COLO829 (cell line): ENCODE measurements at places on chromosomes 7 and 10.

DNA sequence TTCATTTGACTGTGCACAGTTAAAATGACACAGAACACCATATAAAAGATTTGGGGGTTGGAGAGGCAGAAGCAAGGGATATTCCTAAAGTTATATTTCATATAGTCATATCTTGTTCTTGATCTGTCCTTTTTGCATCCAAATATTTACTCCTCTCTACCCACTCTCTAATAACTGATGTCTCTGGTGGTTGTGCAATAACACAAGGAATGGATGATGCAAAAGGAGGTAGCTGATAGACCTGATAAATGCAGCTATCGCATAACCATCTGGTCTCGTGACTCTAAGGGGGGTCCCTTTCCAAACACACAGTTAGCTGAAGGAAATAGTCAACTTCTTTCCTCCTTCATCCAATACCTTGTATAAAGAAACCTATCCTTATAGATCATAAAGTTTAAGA lies 123.1 kb downstream of the POLR1F start:
- DNase-seq: no peak

DNA sequence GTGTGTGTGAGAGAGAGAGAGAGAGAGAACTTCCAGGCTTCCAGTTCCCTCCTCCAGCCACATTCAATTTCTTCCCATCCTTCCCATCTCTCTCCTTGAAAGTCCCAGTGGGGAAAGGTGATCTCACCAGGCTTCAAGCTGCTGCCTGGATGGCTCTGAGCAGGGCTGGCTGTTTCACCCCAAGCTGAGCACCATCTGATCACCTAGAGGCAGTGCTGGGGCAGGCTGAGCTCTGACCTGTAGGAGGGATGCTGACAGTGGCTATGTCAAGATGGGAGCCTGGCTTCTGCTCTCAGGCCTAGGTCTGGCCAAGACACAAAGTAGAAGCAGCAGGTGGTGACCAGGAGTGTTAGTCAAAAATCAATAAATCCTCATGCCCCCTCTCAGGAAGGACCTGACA lies 370.8 kb downstream of the PLXNA4 start:
- DNase-seq: no peak

GRCh38 chr7:2355705-2356008 lies 1.0 kb downstream of the EIF3B start:
- DNase-seq: no peak

- DNase-seq: no peak
Observed at GRCh38 chr7:27182861-27183681, 2.0 kb downstream of the HOXA11 start.

GRCh38 chr10:7310076-7310475 lies 100.8 kb downstream of the SFMBT2 start:
- DNase-seq: no peak

GRCh38 chr7:148290538-148290937 lies 300.0 kb upstream of the C7orf33 start:
- no peak for DNase-seq

GRCh38 chr7:158996214-158997109 lies 140.1 kb downstream of the DYNC2I1 start:
- no peak for DNase-seq

- no peak for DNase-seq
Observed at GRCh38 chr10:19325581-19325980, 277.0 kb downstream of the MALRD1 start.

- DNase-seq: no peak
Observed at GRCh38 chr10:72511459-72511858, 114.4 kb downstream of the MICU1 start.

DNA sequence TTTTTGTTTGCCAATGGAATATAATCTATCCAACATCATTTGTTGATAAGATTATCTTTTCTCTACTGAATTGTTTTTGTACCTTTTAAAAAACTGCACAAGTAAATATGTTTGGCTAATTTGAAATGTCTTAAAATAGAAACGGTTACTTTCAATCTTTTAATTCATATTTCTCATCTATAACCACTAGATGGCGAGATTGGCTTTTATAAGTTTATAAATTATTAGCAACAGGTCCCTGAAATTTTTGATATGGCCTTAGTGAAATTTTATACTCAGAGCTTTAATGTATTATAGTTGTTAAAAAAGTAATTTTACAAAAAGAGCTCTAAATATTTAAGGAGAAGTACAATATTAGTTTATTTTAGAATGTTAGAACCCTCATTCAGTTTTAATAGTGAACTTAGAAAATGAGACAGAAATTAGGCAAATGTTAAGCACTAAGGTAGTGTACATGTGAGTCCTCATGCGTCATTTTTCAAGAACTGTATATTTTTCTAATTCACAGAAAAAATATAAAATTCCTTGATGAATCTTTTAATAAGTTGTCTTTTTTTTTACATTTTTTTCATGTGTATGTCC lies 592.5 kb downstream of the ARL4A start:
- DNase-seq: no peak

GRCh38 chr10:79241990-79242619 lies 105.2 kb upstream of the PPIF start:
- DNase-seq: no peak

GRCh38 chr10:100306861-100307260 lies 20.4 kb upstream of the BLOC1S2 start:
- DNase-seq: no peak

- DNase-seq: no peak
Observed at GRCh38 chr7:136272934-136273333, 295.8 kb upstream of the MTPN start.

GRCh38 chr7:112981966-112982365 lies 104.7 kb downstream of the GPR85 start:
- DNase-seq: no peak

- DNase-seq: no peak
Observed at GRCh38 chr10:30962522-30962921, 69.1 kb downstream of the ZNF438 start.

DNA sequence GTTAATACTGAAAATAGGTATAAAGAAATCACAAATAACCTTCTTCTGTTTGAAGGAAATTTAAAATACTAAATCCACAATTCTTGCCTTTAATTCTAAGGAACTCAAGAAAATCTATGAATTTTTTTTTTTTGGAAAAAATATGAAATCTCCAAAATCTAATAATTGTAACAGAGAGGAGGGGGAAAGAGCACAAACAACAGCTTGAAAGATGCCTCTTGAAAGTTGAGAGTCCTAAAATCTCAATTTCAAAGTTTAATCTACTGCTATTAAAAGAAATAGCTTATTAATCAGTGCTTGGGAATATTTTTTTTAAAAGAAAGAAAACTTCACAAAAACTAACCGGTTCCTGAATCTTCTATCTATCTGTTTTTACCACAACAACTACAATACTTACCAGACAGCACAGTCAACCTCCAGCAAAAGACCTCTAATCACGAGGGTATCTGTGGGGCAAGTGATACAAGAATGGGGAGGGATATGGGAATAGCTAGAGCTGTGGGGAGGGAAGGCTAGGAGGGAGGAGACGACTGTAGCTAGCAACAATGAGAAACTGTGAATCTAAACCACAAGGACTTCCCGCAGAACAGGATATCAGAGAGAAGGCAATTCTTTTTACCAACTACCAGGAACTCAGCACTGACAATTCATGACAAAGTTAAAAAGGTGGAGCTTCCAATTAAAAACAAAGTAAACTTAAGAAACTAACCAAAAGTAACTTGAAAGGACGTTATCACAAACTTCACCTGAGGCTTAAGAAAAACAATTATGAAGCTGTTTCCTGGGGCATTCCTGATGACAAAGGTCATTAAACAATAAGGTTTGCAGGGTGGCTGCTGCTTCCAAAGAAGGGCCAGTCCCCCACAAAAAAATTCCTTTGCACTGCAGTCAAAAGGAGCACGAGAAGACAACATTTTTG lies at the start of gene USP54:
USP54 (minus strand) TSS at position 462 of the 919 bp plus-strand sequence. CDS start 15,684 bp downstream, outside the sequence.
- peak; percentile 82 for DNase-seq

DNA sequence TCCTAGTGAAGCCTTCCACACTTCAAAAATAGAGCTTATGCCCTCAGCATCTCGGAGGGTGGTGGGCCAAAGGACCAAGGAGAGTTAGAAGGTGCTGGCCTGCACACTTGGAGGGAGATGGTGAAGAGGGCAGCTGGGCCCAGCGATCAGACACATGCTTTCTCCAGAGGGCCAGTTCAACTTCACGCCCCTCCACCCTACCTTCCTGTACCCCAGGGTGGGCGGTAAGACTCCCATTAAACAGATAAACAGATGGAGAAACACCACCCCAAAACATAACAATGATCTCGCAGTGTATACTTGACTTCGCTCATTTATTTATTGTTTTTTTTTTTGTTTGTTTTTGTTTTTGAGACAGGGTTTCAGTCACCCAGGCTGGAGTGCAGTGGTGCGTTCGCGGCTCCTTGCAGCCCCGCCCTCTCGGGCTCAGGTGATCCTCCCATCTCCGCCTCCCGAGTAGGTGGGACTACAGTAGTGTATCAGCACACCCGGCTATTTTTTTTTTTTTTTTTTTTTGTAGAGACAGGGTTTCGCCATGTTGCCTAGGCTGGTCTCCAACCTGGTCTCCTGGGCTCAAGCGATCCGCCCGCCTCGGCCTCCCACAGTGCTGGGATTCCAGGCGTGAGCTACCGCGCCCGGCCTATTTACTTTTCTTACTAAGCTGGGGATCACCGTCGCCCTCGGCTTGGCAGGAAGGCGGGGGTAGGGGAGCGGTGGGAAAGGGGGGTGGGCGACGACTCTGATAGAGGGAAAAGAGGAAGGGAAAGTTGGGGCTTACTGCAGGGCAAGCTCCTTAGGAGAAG lies 1.8 kb downstream of the C10orf95 start:
- DNase-seq: no peak

DNA sequence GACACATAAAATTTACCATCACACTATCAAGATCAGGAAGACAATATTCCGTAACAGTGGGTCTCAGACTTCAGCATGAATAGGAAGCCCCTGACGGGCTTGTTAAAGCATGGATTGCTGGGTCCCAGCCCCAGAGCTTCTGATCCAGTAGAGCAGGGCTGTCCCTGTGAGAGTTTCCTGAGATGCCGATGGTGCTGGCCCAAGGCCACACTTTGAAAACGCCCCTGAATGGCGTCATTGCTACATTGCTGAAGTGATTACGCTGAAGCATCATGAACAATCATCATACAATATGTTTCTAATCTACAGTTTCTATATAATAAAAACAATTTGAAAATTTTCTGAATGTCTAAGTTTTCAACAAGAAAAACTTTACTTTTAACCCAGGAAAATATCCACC lies 38.0 kb upstream of the TMEM72 start:
- DNase-seq: no peak

- no peak for DNase-seq
Observed at GRCh38 chr10:114698271-114699061, 40.4 kb upstream of the ABLIM1 start.

DNA sequence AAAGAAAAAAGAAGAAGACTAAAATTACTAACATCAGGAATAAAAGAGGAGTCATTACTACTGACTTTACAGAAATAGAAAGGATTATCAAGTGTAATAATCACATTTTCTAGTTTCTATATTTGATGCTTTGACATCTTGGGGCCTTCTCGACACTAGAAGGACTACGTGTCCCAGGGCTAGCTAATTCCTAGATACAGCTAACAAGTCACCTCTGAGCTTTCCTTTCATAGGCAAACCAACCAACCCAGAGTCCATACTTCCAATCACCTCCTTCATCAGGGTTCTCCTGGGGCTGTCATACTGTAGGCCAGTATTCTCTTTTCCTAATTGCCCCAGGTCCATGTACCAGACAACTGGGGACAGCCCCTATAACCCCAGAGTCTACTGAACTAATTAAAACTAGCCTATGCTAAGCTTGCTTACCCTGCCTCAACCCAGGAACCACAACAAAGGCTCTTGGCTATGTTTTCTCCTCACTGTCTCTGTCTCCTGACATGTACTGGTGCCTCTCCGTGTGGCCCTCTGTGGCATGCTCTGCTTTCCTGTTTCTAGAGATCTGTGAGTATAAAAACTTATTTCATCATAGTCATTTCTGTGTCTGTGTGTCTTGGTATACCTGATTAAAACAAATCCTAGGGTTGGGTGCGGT lies 6.7 kb upstream of the PARP12 start:
- DNase-seq: no peak

- DNase-seq: peak; percentile 93
Observed at GRCh38 chr7:27150568-27151340, 1.6 kb downstream of the HOXA3 start.

DNA sequence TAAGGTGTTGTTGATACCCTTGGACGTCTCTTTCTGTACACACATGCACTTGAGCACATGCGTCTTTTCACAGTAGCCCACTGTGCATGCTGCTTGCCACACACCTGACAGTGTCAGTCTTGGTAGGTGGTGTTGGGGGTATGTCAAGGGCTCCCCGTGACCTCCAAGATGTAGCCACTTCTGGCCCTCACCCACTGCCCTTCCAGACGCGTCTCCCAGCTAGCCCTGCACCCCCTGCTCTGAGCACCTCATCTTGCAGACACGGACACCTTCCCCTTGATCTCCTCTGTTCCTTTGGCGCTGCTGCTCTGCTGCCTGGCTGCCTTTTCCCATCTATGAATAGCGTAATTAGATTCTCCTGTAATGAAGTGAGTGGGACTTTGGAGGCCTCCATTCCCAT lies 75.2 kb upstream of the TNS3 start:
- DNase-seq: no peak

GRCh38 chr7:44634839-44635591 lies 28.6 kb downstream of the OGDH start:
- no peak for DNase-seq

DNA sequence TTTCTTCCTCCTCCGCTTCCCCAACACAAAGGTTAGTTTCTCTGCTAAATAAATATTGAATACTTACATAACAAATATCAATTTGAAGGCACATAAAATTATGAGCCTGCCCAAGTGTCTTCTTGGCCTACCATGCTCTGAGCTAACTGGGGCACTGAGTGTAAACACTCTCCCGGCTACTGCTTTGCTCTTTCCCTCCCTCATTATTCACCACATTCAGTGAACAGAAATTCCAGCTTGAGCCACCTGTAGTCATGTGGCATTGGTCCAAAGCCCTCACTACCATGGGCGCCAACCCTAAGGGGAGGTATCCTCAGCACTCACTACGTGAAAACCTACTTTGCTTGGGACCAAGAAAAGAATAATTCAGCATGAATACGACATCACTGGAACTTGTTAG lies 409.0 kb downstream of the KCNMA1 start:
- no peak for DNase-seq

GRCh38 chr7:108340856-108341411 lies 115.3 kb downstream of the NRCAM start:
- DNase-seq: no peak

GRCh38 chr10:91800182-91800581 lies 2.0 kb downstream of the TNKS2 start:
- DNase-seq: no peak

GRCh38 chr7:53252539-53252938 lies 217.1 kb downstream of the POM121L12 start:
- no peak for DNase-seq

DNA sequence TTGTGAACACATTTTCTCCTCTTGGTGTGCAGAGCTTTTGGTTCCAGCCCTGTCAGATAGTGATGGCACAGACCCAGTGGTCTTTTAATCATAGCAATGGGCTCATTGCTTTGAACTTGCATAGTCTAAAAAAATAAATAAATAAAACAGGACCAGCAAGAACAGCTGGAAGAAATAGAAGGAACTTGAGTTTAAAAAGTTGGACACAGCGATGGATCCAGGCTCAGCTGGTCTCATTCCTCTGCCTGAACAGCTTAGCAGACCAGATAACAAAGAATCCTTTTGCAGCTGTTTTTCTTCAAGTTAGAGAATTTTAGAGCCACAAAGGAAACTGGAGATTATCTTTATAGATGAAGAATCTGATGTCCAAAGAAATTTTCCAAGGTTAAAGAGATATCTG lies 1005.6 kb downstream of the LRMDA start:
- no peak for DNase-seq

- no peak for DNase-seq
Observed at GRCh38 chr10:77068272-77068671, 569.3 kb downstream of the KCNMA1 start.
